ENCODE measurements at places on chromosomes 7 and 10.

DNA sequence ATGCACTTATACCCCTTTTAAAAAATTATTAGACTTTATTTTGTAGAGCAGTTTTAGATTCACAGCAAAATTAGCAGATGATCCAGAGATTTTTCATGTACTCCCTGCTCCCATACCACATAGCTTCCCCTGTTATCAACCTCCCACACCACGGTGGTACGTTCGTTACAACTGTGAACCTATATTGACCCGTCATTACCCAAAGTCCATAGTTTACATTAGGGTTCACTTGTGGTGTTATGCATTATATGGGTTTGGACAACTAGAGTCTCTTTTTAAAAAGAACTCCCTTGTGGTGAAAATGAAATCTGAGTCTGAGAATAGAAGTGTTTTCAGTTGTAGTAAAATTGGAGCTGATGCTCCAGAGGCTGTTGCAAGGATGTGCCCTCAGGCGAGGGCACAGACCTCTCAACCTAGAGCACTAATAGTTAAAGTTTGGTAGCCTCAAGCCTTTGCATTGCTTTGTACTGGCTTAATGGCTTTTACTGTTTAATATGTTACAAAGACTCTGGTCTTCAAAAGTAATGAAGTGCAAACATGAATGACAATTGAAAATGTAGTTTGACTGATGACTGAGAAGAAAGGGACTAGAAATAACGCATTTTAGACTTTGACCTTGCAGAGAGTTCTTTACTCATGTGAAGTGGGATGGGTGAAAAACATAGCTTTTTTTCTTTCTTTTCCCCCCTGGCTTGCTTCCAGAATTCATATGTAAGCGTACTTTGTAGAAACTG is 30.6 kb upstream of the CSTF2T start:
- no peak overlapping the region for H3K4me3 ChIP-seq
- no peaks in the 10 kb centered on the region for H3K36me3 ChIP-seq
- peaks cover 8% of the 10 kb centered on the region for H3K27me3 ChIP-seq
- H3K27ac ChIP-seq: no peak overlapping the region
- no peaks in the 10 kb centered on the region for H3K4me1 ChIP-seq

- peaks cover 9% of the 10 kb centered on the region for H3K36me3 ChIP-seq
- H3K4me1 ChIP-seq: peaks cover 23% of the 10 kb centered on the region
- peaks cover 2% of the 10 kb centered on the region for H3K27me3 ChIP-seq
- peak overlapping the region; percentile 0 for H3K27ac ChIP-seq
- no peak overlapping the region for H3K4me3 ChIP-seq
These were observed 1.6 kb downstream of the WEE2 start for GRCh38 chr7:141709749-141710148.

GRCh38 chr10:131574707-131575430 is 263.3 kb upstream of the TCERG1L start:
- no peak overlapping the region for H3K4me3 ChIP-seq
- H3K27ac ChIP-seq: no peak overlapping the region
- no peak for DNase-seq
- H3K36me3 ChIP-seq: no peaks in the 10 kb centered on the region
- no peaks in the 10 kb centered on the region for H3K4me1 ChIP-seq
- no peaks in the 10 kb centered on the region for H3K27me3 ChIP-seq

- no peaks in the 10 kb centered on the region for H3K27me3 ChIP-seq
- no peak overlapping the region for H3K4me3 ChIP-seq
- no peak overlapping the region for H3K27ac ChIP-seq
- no peaks in the 10 kb centered on the region for H3K4me1 ChIP-seq
- no peaks in the 10 kb centered on the region for H3K36me3 ChIP-seq
These were observed 120.9 kb downstream of the CRPPA start for GRCh38 chr7:16300361-16300895.

DNA sequence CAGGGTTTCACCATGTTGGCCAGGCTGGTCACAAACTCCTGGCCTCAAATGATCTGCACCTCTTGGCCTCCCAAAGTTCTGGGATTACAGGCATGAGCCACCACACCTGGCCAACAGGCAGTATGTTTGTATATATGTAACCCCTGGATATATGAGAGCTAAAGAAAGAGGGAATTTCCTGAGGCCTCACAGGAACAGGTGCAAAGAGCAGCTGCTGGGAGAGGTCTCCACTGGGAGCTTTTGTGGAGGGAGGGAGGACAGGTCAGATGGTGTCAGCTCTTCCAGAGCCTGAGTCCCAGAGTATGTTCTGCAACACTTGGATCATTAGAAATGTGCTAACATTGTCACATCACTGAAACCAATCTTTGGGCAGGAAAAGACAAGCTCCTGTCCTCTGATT is 110.1 kb upstream of the KIF5B start:
- DNase-seq: no peak
- H3K36me3 ChIP-seq: no peaks in the 10 kb centered on the region
- no peak overlapping the region for H3K27ac ChIP-seq
- H3K27me3 ChIP-seq: peaks cover 7% of the 10 kb centered on the region

GRCh38 chr7:6556196-6556595 is 4.9 kb upstream of the GRID2IP start:
- peaks cover 7% of the 10 kb centered on the region for H3K27me3 ChIP-seq
- DNase-seq: no peak
- H3K4me3 ChIP-seq: no peak overlapping the region
- H3K27ac ChIP-seq: no peak overlapping the region

DNA sequence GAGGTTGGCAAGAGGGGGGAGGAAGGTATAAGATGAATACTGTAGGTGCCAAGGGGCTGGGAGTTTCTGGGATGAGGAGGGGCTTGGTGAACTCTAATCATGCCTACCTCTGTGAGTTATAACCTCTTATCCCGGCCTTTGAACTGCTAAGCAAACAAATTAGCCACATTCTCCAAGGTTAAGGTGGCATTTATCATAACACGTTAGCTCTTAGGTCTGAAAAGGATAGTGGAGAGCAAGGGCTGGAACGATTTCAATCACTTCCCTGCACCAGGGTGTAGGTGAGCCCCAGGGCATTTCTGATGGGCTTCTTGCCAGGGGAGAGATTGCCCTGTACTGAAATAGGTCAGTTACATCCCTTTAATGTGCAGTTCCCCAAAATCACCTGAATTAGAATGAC is 28.6 kb upstream of the DMBT1 start:
- no peaks in the 10 kb centered on the region for H3K4me1 ChIP-seq
- H3K4me3 ChIP-seq: no peak overlapping the region
- H3K36me3 ChIP-seq: no peaks in the 10 kb centered on the region
- no peak overlapping the region for H3K27ac ChIP-seq

GRCh38 chr7:44432381-44432977 is 58.0 kb downstream of the NUDCD3 start:
- peaks cover 6% of the 10 kb centered on the region for H3K36me3 ChIP-seq
- no peak for DNase-seq
- H3K27me3 ChIP-seq: no peaks in the 10 kb centered on the region
- peaks cover 30% of the 10 kb centered on the region for H3K4me1 ChIP-seq

GRCh38 chr10:7030134-7030855 is 380.5 kb downstream of the SFMBT2 start:
- peaks cover 54% of the 10 kb centered on the region for H3K36me3 ChIP-seq
- no peak for DNase-seq
- H3K4me1 ChIP-seq: peaks cover 91% of the 10 kb centered on the region
- H3K27me3 ChIP-seq: no peaks in the 10 kb centered on the region
- H3K4me3 ChIP-seq: peak overlapping the region; percentile 96
- H3K27ac ChIP-seq: peak overlapping the region; percentile 97

GRCh38 chr10:24981161-24981710 is 28.8 kb upstream of the PRTFDC1 start:
- H3K27ac ChIP-seq: no peak overlapping the region
- H3K36me3 ChIP-seq: no peaks in the 10 kb centered on the region
- no peaks in the 10 kb centered on the region for H3K27me3 ChIP-seq
- no peak for DNase-seq

- no peaks in the 10 kb centered on the region for H3K36me3 ChIP-seq
- DNase-seq: no peak
- H3K27me3 ChIP-seq: no peaks in the 10 kb centered on the region
- H3K4me3 ChIP-seq: no peak overlapping the region
- peaks cover 4% of the 10 kb centered on the region for H3K4me1 ChIP-seq
These were observed 104.7 kb upstream of the LRGUK start for GRCh38 chr7:134022286-134022911.

GRCh38 chr10:61942604-61943461 is 41.3 kb downstream of the ARID5B start:
- peak overlapping the region; percentile 94 for H3K27ac ChIP-seq
- H3K4me1 ChIP-seq: peaks cover 46% of the 10 kb centered on the region
- H3K27me3 ChIP-seq: no peaks in the 10 kb centered on the region
- no peak for DNase-seq
- peaks cover 14% of the 10 kb centered on the region for H3K36me3 ChIP-seq

DNA sequence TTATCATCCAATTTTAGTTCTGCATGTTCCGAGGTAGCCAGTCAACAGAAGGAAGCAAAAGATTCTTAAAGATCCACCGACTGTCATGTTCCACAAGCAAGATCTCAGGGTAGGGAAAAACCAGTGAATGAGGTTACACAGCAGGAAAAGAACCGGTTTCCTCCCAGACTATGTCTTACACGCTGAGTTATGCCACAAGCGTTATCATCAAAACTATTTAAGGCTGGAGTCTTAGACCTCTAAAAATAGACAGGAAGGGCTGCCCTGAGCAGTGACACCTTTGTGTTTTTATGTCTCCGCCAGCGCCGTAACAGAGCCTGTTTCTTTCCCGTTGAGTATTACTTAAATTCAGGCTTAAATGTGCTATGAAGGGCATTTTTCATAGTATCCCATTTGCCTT is 48.3 kb downstream of the PROSER2 start:
- no peaks in the 10 kb centered on the region for H3K36me3 ChIP-seq
- peaks cover 7% of the 10 kb centered on the region for H3K27me3 ChIP-seq
- DNase-seq: no peak

- no peaks in the 10 kb centered on the region for H3K27me3 ChIP-seq
- peaks cover 25% of the 10 kb centered on the region for H3K4me1 ChIP-seq
These were observed 111.7 kb downstream of the PARP12 start for GRCh38 chr7:139950881-139951525.

Data from natural killer cell treated with Interleukin-12 subunit alpha and Interleukin-12 subunit beta and Interleukin-15 and Interleukin-18, amount 100 ng/mL, for 72 hours (primary cell).